ENCODE measurements at places on chromosomes 6 and 20.

DNA sequence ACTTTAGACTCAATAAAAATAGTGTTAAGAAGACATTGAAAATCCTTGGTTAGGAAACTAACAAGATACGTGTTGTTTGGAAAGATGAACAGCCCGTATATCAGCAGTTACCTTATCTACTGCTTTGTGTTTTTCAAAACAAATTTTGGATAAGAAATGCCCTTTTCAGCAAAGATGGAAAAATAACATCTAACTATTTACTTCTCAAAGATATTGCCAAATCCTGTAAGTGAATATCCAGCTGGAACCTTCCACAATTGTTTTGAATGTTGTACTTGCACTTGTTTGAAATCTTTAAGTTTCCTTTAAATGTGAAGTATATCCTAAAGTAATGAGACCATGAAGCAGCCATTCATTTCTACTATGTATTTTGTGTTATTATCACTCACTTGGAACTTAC, 14.6 kb downstream of the TAGAP start:
- DNase-seq, result no peak

GRCh38 chr6:65098349-65098748, 608.7 kb downstream of the EYS start:
- DNase-seq, result no peak

DNA sequence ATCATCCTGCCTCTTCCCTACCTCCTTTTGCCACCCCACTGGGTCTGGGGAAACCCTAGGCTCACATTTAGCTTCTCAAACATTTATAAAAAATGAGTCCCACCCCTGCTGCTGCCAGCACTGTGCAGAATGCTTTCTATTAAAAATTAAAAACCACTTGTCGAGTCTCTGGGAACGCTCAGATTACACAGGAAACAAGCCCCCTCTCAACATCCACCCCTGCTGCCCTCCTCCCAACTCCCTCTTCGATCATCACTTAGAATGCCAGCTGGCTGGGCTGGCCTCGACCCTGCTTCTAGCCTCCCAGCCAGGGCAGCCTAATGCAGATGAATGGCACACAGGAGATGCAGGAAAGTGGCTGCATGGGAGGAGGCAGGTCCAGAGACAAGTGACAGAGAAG, 75.8 kb downstream of the CDH22 start:
- DNase-seq, result no peak

DNA sequence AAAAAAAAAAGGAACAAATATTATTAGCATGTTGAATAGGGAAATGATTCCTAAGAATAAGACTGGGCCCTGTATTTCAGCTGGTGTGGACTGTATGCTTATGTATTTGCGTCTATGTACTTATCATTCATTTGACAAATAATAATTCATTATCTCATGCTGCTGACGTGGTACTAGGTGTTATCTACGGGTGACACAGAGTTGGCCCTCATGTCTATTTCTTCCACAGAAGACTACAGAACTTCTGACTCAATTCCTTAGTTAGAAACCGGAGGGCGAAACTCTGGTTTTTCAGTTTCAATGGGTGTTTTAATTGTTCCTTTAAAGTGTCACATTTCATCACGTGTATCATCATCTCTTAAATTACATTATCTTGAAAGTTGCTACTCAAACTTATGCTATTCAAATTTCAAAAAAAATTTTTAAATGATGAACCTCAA, 305.9 kb downstream of the CLIC5 start:
- DNase-seq, result no peak

GRCh38 chr6:98454809-98455322, 379.5 kb upstream of the POU3F2 start:
- no peak for DNase-seq

DNA sequence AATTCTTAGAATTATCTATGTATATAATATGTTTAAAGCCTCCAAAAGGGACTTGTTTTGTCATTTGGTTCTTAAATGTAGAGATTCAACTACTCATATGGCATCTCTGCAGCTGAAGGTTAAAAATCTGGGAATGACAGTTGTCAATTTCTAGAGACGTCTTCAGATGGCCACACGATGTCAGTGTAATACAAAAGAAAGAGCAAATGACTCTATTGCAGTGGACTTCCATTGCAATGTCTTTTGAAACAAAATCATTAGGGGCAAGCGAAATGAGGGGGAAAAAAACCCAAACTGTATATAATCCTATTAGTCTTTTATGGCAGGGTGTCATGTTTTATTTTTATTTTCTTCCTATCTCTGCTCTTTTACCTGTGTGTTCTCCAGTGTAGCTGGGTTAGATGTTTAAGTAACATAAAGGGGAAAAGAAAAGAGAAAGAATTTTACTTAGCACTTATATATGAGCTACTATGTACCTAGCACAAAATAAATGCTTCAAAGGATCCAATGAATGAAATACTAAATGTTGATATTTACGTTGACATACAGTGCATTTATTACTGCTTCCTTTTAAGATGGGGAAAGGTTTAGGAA, 26.2 kb downstream of the CCN2 start:
- no peak for DNase-seq

- DNase-seq, result no peak
Measured at GRCh38 chr6:149615805-149616204, 32.7 kb downstream of the KATNA1 start.

DNA sequence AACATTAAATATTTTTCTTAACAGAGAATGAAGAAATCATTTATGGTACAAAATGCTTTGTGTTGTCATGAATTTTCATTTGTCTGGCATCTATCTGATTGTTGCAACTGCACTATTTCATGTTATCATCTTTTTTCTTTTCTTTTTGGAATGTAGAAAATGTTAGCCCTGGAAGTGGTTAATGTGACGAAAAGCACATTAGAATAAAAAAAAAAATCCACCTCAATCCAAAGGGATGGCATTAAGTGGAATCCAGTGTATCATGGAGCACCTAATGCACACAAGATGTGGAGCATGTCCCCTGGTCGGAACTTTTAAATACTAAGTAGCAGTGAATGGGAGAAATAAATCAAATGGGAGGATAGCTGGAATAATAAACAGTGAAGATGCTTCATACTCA, 172.9 kb upstream of the MCHR2 start:
- DNase-seq, result no peak

DNA sequence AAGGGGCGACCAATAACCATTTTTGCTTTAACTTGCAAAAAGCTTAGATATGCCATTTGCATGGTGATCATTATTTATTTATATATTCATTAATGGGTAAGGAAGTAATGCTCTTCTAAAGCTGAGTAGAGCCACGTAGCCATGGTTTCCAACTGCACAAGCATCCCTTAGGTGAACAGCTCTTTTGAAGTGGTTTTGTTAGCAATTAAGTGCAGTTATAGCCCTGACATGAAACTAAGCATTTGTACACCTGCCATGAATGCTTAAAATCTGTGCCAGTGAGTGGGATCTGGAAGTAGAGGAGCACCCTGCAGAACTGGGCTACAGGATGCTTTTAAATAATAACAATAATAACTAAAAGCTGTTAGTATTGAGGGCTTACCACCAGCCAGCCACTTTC, 19.1 kb downstream of the TRAF3IP2 start:
- DNase-seq, result no peak

- no peak for DNase-seq
Measured at GRCh38 chr6:6688283-6688682, 99.8 kb downstream of the LY86 start.

GRCh38 chr6:106460481-106460880, 100.0 kb downstream of the CRYBG1 start:
- DNase-seq, result no peak

GRCh38 chr6:77440206-77440976, 22.9 kb downstream of the HTR1B start:
- DNase-seq, result no peak

DNA sequence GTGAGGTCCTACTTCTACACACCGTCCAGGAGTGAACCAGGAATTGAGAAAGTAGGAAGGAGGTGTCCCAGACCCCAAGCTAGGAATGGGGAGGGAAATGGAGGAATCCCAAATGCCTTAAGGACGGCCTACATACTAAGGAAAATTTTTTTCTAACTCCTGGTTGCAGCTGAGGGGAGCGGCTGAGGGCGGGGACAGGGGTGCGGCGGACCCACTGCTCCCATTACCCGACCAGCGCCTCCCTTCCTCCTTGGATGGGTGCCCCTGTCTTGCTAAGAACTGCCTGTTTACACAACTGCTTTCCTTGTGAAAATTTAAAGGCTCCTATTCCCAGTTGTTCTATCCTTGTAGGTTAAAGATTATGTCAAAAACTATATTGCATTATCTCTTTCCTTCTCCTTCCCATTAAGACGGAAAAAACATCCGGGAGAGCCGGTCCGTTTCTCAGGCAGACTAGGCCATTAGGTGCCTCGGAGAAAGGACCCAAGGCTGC, 699 bp upstream of the HSPA1B start:
- DNase-seq, result no peak

DNA sequence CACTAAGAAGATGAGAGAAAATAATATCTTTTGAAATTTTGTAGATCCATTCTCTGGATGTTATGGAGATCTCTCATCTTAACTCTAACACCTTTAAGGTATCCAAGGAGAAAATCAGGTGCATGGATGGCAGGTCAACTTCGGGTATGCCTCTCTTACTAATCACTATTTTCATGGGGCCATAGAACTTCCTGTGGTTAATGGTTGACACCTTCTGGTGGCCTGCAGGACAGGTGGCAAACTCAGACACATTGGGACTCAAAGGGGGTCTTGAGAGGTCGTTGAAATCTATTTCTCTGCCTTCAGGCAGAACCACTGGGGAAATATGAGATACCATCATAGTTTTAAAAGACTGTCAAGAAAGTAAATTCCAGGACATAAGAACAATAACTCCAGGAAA, 76.5 kb downstream of the ADAT2 start:
- no peak for DNase-seq

DNA sequence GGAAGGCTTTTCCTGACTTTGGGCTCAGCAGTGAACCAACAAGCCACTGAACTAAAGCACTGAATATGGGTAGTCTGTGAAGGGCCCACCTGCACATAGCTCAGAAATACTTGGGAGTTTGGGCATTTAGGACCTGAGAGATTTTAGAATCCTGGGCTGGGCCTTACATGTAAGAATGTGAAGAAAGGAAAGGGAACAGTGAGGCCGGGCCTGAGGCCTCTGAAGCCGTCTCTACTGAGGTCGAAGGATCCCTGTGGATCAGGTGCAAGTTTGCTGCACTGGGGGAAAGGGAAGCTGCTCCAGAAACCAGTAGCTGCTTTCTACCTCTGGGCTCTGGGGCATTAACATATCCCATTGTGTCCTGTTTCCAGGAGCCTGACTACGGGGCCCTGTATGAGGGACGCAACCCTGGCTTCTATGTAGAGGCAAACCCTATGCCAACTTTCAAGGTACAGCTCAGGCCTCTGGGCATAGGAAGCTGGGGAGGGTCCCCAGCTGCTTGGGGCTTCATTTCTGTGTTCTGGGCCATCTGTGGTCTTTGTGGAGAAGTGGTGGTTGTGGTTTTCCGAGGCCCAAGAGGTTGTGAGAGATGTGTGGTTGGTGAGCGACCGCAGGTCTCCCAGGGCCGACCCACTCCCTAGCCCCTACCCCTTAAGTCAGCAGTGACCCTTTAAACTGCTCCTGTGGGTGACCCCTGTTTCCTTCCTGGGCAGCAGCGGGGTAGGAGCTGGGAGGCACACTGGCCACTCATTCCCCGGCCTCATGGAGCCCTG, 30.3 kb downstream of the PLCG1 start:
- DNase-seq, result no peak

GRCh38 chr6:56766806-56767178, 124.1 kb upstream of the DST start:
- DNase-seq, result no peak

GRCh38 chr20:52926505-52926904, 45.7 kb upstream of the TSHZ2 start:
- no peak for DNase-seq

DNA sequence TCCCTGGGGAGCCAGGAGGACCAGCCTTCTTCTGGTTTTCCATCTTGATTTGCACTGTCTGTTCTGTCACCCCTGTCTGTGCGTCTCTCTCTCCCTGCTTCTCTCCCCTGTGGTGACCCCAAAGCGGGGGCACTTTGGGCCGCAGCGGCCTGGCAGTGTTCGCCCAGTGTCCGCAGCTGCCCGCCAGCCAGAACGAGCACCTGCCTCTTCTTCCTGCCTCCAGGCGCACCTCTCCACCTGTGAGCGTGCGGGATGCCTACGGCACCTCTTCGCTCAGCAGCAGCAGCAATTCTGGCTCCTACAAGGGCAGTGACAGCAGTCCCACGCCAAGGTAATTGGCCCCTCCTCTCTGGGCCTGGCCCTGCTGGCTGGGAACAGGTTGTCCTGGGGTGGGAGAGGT, 30.8 kb downstream of the SNPH start:
- no peak for DNase-seq

DNA sequence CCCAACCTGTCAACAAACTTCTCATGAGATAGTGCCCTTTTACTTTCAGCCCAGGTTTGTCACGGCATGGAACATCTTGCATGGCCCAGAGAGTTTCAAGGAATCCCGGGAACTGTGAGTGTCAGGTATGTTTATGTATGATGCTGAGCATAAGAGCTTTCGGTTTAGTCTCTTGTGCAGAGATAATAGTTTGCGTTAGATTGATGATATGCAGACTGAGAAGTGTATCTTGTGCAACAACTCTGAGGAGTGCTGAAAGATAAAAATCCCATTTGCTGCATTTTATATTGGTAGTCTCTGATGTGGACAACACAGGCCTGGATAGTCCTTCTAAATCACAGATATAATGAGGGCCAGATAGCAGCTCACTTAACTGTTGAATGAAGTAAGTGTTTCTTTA, 99.0 kb downstream of the TBX18 start:
- no peak for DNase-seq

DNA sequence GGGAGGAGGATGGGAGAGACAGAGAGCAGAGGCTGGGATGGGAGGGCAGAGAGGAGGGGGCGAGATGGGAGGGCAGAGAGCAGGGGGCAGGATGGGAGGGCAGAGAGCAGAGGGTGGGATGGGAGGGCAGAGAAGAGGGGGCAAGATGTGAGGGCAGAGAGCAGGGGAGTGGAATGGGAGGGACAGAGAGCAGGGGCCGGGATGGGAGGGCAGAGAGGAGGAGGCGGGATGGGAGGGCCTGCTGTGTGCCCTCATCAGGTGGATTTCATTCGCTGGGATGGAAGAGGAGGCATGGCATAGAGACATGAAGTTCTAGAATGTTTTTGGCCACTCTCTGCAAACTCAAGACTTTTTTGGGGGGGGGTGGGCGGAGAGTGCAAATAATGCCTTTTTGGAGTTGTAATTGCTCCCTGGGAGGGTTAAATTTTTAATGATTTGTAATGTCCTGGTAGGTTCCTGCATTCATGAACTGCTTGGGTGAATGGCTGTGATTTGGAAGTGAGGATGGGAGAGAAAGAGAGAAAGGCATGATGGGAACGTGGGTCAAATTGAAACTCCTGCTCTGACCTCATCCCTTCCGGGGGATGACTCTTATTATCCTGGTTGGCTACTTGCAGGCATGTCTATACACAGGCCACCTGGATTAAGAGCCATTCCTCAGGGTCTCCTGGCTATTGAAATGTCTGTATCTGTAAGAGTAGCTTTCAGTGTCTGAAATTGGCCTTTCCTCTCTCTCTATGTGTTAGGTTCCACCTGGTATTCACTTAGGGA, 162.4 kb upstream of the AGPAT4 start:
- no peak for DNase-seq

Data from activated T-cell treated with anti-CD3 and anti-CD28 coated beads, Interleukin-2, amount 50 U/mL, for 4 hours (primary cell).